Upper lobe of left lung (tissue), 6 donors: ENCODE measurements at places on chromosomes 5 and 9. TPM values are rescaled to one million over a fixed set of nuclear protein-coding genes. Genes with fewer than 3 reads are reported as not detected.

- no peak for DNase-seq
Observed at GRCh38 chr9:127187231-127187956, 65.0 kb upstream of the ANGPTL2 start.

- no peak for DNase-seq
Observed at GRCh38 chr5:113047234-113047633, 70.6 kb downstream of the DCP2 start.

The FOXD4 gene
- total RNA-seq, result 0.54 TPM

The GRXCR2 gene
- not detected for total RNA-seq

DNA sequence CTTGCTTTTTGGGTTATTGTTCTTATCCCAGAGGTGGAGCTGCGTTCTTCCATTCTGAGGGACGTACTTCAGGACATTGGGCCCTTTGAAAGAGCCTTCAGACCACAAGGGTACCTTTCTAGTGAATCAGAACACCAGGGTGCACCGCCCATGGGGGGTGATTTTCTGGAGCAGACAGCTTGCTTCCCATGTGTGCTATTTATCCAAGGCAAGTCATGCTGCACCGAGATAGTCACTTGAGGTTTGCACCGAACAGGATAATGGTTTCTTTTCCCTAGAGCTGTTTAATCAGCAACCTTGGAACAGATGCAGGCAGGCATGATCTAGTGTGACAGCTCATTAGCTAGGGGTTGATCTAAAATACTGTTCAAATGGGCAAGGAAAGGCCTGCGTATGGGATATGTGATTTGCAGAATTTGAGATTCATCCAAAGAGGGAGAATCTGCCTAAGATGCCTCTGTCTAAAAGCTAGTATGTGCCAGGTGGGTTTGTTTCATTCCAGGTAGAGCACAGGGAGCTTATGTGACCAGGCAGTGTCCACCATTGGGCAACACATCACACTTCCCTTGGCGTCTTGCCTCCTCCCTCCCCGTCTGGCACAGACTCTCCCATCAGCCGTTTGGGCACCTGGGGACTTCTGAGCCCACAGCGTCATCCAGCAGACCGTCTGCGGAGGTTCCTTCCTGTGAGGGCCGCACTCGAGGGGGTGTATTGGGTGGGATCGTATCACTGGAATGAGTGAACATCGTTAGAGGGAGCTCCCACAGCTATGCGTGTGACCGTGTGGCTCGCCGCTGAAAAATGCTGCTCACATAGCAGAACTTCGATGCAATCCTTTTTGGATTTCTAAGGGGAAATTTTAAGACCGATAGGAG lies 23.0 kb downstream of the ABL1 start:
- DNase-seq, result no peak

The NIPAL4 gene
- 0.30 TPM for total RNA-seq

DNA sequence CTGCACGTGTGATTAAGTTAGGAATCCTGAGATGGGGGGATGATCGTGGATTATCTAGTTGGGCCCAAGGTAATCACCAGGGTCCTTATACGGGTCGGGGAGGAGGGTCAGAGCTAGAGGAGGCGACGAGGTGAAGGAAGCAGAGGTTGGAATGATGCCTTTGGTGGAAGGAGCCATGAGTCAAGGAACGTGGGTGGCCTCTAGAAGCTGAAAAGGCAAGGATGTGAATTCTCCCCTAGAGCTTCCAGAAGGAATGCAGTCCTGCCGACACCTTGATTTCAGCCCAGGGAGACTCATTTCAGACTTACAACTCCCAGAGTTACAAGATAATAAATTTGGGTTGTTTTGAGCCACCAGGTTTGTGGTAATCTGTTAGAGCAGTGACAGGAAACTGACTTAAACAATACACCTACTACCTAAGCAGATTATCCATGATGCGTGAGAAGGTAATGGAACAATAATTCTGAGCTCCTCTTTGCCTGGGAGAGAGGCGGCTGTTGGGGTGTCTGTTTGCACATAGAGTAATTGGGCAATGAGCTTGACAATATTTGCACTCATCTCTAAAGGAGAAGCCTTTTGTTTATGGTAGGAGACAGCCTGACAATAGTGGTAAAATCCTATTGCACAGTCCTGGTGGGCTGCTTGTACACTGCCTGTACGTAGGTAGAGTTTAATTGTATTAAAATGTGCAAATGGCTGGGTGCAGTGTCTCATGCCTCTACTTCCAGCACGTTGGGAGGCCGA lies 129.3 kb upstream of the IER5L start:
- DNase-seq, result peak; percentile 7

DNA sequence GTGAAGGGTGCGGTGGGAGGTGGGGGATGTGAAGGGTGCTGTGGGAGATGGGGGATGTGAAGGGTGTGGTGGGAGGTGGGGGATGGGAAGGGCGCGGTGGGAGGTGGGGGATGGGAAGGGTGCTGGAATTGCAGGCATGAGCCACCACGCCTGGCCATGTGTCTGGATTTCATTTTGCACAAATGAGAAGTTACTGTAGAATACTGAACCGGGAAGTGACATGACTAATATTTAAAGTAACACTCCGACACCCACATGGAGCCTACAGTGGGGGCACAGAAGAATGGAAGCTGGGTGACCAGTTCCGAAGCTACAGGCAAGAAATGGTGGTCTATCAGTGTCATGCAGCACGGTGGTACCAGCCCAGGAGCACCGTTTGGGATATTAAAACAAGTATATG lies 69.9 kb upstream of the SPTLC1 start:
- DNase-seq, result no peak

- DNase-seq, result no peak
Observed at GRCh38 chr5:14526493-14526892, 55.1 kb upstream of the OTULINL start.

DNA sequence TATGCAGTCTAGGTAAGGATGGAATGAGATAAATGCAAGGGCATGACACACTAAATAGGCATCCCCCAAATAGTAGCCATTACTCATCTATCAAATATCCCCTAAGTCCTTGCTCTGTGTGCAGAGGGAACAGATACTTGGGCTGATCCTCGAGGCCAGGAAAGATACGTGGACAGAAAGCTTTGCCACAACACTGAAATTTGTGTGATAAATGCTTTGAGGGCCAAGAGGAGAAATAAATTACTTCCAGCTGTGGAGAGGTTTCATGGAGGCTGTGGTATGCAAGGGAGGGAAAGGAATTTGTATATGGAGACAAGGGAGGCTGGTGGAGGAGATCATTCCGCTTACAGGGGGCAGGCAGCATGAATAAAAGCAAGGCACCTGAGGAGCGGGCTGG lies 18.5 kb downstream of the ATOX1 start:
- DNase-seq, result no peak

The WWC1 gene
- 96.2 TPM for total RNA-seq

DNA sequence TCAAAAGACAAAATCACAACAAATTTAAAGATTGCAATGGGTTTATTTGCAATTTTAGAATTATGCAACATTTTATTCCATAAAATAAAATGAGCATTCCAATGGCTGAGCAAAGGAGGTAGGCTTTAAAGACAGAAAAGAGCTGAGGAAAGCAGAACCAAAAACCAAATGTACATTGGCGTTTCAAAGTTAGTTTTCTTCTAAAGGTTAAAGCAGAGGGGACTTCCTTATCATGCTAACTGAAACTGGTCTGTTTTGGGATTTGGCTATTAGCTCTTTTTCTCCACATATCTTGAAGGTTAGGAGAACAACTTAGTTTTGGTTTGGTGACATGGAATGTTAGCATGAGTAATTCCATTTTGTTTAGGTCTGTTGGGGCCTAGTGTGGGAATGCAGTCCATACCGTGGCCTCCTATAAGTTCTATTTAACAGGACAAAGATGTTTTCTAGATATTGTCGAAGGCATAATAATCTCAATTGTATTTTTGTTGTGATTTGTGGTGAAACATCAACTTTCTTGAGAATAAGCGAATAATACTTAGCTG lies 20.3 kb downstream of the DCP2 start:
- no peak for DNase-seq

DNA sequence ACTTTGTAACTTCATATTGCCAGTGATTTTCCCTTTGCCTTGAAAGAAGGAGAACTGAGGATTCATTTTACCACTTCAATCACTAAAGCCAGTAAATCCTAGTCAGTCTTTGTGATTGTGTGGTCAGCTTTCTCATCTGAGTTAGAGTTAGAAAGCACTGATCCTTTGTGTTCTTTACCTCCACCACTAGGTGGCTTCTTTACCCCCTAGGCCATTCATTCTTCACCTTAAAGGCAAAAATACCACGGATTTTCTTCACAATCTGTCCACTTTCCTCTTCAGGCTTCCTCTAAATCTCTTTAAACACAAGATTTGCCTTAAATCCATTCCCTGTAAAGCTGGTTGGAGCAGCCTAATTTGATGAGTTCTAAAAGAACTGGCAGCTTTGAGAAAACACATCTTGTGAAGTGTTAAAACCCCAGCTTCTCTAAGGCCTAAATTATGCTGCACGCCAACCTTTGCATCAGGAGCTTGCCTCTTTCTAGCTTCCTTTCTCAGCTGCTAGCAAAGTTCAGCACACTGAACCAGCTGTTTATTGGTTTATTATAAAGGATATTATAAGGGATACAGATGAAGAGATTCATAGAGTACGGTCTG lies 20.4 kb downstream of the BDP1 start:
- DNase-seq, result no peak

DNA sequence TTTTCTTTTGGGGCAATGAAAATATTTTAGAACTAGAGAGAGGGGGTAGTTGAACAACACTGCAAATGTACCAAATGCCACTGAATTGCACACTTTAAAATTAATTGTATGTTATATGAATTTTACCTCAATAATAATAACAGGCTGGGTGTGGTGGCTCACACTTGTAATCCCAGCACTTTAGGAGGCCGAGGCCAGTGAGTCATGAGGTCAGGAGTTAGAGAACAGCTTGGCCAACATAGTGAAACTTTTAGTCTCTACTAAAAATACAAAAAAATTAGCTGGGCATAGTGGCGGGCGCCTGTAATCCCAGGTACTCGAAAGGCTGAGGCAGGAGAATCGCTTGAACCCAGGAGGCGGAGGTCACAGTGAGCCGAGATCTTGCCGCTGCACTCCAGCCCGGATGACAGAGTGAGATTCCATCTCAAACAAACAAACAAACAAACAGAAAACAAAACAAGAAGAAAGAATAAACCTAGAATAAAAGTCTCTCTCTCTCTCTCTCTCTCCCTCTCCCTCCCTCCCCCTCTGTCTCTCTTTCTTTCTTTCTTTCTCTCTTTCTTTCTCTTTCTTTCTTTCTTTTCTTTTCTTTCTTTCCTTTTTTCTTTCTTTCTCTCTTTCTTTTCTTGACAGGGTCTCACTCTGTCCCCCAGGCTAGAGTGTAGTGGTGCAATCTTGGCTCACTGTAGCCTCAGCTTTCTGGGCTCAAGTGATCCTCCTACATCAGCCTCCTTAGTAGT lies 91.1 kb downstream of the BASP1 start:
- DNase-seq, result no peak

GRCh38 chr9:110802416-110803035 lies 133.9 kb downstream of the MUSK start:
- DNase-seq, result no peak

DNA sequence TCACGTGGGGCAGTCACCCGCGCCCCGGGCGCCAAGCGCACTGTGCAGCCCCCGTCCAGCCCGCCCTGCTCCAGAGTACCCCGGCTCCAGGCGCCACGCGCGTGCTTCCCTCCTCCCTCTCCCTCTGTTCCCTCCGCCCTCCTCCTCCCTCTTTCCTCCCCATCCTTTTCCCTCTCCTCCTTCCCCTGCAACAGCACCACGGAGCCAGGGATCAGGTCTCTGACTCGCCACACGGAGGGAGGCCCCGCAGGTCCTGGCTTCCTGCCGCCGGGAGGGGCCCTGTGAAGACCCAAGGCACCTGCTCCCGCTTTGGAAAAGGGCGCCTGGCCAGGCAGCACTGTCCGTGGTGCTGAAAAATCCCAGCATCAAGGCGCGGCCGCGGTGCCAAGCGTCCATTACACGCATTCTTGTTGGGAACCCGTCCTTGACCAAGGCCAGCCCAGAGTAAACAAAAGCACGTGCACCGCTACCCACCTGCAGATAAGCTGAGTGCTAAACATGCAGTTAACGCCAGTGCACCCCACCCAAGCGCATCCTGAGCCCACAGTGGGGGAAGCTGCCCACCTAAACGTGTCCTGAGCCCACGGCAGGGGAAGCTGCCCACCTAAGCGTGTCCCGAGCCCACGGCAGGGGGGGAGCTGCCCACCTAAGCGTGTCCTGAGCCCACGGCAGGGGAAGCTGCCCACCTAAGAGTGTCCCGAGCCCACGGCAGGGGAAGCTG lies 21.7 kb downstream of the SLC6A18 start:
- peak; percentile 86 for DNase-seq

- no peak for DNase-seq
Observed at GRCh38 chr5:118698774-118699173, 289.6 kb downstream of the DTWD2 start.

- no peak for DNase-seq
Observed at GRCh38 chr9:25519286-25519685, 159.0 kb downstream of the TUSC1 start.

The OR13C8 gene
- not detected for total RNA-seq

The GGTA1 gene
- total RNA-seq, result 7.4 TPM

GRCh38 chr9:16133556-16134227 lies 580.8 kb downstream of the CCDC171 start:
- no peak for DNase-seq

DNA sequence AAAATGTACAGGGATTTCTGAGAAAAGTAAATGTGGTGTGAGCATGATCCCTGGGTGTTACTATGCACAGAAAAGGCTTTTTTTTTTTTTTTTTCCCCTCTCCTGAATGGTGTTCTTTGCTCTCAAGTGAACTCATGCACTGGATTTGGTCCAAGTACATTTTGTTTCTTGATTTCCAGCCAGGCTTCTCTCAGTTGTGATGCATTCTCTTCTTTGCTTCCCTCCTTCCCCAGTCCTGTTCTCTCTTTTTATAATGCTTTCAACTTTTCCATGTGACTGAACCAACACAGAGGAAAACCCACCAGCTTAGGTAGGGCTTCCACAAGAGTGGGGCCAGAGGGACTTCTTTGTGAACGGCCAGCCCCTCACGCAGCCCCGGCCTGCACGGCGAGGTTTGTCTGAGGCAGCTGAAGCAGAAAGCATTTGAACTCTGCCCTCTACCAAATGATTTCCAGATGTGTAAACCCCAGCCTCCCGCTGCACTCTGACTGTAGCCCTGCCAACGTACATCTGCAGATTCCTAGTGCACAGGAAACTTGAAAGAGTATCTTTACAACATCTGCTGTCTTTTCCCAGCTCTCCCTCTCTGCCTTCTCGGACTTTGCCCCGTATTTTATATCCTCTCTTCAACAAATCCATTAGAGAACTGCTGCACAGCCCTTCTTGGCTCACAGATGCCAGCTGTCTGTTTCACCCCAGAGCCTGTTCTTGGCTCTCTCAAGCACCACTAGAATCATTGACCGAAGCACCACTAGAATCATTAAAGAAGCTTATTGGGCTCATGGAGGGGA lies 71.8 kb upstream of the CD180 start:
- peak; percentile 59 for DNase-seq
